ENCODE measurements at places on chromosomes 16 and 17.

DNA sequence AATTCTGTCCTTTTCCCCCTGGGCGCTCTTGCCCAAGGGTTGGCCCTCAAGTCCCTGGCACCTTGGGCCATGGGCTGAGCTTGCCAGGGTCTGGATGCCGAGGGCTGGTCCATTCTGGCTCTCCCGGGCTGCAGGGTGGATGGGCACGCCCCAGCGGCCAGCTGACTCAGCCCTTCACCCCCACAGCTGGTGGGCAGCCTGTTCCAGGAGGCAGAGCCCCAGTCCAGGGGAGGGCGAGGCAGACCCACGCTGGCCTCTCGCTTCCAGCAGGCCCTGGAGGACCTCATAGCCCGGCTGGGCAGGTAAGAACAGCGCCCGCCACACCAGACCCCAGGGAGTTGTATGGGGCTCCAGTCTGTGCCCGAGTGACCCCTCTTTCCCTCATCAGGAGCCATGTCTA, 15.0 kb downstream of the MYO15B start:
- DNase-seq: no peak

DNA sequence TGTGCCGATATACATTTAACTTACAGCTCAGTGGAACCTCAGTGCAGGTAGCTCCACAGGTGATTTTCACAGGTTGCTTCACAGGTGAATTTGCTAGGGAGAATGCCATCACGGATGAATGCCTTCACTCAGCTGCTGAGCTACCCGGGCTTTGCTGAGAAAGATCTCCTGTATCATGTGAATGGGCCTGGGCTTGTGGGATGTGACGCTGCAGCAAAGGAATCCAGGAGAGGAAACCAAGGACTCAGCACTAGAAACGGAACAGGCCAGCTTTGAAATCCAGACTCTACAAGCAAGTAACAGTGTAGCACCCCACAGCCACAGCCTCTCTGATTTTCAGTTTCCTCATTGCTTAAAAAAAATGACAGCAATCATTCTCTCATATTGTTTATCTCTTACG, 271.4 kb upstream of the MAF start:
- no peak for DNase-seq

- peak; percentile 93 for DNase-seq
Measured at GRCh38 chr17:80219013-80219762, 945 bp downstream of the SGSH start.

DNA sequence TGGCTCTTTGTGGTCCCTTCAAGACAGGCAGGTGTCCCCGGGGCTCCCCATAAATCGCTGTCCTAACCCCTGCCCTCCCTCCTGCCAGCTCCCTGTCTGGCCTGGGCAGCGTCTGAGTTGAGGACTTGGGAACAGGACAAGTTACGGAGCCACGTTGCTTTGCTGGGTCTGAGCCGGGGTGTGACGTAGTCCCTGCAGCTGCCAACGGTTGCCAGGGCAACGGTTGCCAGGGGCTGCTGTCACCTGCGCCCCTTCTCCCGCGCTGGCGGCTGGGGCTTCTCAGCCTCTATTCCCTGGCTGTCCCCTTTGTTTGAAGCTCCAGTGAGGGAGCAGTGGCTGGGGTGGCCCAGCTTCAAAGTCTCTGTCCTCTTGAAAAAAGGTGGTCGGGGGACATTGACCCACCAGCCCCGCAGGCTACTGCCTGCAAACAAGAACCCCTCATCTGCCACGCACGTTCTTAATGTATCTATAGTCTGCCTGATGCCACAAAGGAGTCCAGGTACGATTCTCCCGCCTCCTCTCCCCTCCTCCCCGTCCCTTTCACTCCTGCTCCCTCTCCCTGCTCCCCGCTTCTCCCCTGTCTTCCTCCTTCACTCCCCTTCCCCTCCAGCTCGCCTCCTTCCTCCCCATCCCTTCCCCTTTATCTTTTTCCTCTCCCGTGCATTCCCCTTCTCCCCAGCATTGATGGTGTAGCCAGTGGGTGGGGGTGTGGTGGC, 10.9 kb downstream of the ADGRG1 start:
- DNase-seq: no peak

- DNase-seq: no peak
Measured at GRCh38 chr17:57839571-57839923, 10.3 kb downstream of the MRPS23 start.

DNA sequence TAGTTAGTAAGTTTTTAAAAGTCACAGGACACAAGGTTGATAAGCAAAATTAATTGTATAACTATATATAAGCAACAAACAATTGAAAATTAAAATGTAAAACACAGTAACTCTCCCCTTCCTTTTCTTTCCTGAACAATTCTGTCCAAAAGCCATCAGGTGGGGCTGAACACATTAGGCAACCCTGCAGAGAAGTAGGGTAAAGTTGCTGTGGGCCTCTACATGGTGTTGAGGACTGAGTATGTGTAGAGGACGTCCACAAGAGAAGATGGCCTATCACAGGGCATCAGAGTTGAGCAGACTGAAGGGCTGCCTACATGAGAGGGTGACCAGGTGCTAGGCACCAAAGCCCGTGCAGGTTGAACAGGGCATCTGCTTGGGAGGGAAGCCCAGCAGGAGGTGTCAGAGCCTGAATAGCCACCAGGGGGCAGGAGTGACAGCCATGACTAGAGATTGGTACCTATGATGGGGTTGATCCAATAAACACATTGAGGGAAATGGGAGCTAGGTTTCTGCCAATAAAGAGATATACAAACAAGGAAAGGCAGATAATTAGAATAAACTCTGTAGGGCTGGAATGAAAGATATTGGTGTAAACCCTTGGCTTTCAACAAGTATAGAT, 415.1 kb downstream of the NPIPA8 start:
- DNase-seq: peak; percentile 31

- no peak for DNase-seq
Measured at GRCh38 chr17:80117491-80118401, 16.4 kb downstream of the GAA start.

DNA sequence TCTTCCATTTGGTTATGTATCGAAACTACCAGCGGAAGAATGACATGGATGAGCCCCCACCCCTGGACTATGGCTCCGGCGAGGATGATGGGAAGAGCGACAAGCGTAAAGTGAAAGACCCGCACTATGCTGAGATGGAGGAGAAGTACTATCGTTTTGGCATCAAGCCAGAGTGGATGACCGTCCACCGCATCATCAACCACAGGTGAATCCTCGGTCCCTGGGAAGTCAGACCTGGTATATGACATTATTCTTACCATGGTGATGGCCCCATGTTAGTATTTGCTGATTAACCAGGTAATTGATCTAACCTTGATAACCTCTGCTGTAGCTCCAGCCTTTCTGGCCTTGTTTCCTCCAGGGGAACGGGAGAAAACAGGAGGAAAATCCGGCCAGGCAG, 8.5 kb downstream of the CHD3 start:
- DNase-seq: no peak

DNA sequence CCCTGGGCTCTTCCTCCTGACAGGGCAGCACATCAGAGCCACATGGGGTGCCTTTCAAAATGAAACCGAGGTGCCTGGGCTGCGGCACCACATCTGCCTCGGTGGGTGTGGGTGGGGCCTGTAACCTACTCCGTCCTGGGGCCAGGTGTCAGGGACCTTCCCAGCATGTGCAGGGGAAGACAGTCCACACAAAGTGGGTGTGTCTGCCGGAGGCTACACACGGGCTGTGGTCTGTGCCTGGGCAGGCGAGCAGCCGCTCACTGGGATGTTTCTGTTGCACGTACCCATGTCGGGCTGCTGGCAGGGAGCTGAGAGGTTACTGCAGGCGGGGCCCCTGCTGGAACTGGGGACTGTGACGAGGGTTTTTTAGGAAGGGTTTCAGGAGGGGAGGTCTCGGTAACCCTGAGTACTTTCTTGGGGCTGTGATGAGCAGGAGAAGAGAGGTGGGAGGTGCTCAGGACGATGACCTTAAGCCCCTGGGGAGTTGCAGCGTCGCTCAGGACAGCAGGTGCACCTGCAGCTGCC, 351.2 kb downstream of the SEC14L1 start:
- peak; percentile 26 for DNase-seq

GRCh38 chr17:36907407-36907806, 29.9 kb upstream of the LHX1 start:
- no peak for DNase-seq

DNA sequence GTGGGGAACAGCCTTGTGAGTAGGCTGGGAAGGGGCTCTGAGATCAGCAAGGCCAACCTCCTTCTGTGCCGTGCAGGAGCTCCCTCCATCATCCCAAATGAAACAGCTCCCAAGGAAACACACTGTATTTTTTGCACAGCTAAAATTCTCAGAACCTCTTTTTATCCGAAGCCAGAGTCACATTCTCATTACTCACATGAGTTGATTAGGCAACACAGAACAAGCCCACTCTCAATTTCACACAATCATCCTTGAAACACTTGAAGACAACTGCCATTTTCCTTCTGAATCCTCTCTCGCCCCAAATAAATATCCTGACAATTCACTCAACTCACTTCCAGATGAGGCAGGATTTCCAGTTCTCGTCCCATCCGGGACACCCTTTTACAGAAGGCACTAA, 66.1 kb downstream of the MYO18A start:
- no peak for DNase-seq

- DNase-seq: no peak
Measured at GRCh38 chr17:282912-283882, 69.4 kb downstream of the RPH3AL start.

GRCh38 chr16:70433458-70434103, 5.3 kb downstream of the ST3GAL2 start:
- no peak for DNase-seq

Measured in stimulated activated naive CD4-positive, alpha-beta T cell treated with Interleukin-2 at 50 U/mL for 16 hours (primary cell).